NCI-H2029 (cell line): ENCODE measurements at places on chromosomes 3 and 15.

GRCh38 chr3:177126015-177126773 lies 71.1 kb downstream of the TBL1XR1 start:
- DNase-seq, result no peak

DNA sequence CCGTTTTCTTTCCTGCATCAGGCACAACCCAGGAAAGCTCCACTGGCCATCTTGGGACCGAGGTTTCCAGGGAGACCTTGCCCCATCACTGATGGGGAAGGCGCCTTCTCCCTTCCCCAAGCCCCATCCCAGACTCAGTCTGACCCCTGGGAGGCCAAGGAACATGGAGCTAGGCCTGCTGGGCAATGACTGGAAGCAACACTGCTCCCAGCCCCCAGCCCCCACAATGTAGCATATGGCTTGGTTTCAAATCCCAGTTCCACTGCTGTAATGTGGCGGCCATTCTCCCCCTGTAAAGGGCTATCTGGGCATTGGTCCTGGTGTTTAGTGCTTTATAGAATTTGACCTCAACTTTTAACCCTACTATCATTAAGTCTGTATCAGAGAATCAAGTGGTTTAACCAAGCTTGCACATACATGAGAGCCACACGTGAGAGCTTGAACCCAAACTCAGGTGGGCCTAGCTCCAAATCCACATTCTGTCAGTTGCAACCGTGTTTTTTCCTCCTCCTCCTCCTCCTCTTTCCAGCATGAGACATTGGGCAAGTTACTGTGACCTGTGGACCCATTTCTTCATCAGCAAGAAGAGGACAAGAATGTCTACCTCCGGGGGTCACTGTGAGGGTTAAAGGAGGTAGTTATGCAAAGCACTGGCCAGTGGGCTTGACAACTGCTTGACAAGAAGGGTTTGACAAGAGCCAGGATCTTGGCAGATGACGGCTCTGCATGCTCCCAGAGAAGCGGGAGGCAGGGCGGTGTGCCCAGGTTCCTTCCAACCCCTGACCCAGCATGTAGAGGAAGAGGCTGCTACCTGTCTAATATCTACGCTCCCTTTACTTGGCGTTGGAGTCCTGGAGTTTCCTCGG lies 37.4 kb downstream of the KLHL25 start:
- DNase-seq, result no peak

- no peak for DNase-seq
Measured at GRCh38 chr15:49863431-49864224, 242.8 kb downstream of the DTWD1 start.

GRCh38 chr3:136249091-136249490 lies 1.0 kb upstream of the PCCB start:
- DNase-seq, result no peak

GRCh38 chr3:73609655-73610054 lies 15.1 kb downstream of the PDZRN3 start:
- DNase-seq, result no peak

DNA sequence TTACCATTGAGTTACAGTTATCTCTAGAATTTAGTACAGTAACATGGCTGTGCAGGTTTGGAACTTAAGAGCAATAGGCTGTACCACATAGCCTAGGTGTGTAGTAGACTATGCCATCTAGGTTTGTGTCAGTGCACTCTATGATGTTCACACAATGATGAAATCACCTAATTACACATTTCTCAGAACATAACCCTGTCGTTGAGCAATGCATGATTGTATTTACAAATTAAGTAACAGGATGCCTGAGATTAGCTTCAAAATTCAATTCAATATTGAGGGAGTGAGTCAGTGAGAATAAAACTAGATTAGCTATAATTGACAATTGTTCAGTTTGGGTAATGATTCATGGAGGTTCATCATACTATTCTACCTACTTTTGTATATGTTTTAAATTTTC lies 633.8 kb downstream of the IGSF11 start:
- DNase-seq, result no peak

DNA sequence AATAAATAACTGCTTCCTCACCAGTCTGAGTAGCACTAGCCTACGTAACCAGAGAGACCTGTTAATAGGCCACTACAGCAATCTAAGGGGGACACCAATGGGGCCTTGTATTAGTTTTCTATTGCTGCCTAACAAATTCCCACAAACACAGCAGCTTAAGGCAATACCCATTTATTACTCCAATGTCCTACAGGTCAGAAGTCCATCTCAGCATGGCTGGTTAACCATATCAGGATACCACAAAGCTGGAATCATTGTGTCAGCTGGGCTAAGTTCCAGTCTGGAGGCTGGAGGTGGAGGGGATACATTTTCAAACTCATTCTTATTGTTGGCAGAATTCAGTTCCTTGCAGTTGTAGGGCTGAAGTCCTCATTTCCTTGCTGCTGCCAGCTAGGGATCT lies 331.9 kb downstream of the ULK4 start:
- DNase-seq, result no peak

DNA sequence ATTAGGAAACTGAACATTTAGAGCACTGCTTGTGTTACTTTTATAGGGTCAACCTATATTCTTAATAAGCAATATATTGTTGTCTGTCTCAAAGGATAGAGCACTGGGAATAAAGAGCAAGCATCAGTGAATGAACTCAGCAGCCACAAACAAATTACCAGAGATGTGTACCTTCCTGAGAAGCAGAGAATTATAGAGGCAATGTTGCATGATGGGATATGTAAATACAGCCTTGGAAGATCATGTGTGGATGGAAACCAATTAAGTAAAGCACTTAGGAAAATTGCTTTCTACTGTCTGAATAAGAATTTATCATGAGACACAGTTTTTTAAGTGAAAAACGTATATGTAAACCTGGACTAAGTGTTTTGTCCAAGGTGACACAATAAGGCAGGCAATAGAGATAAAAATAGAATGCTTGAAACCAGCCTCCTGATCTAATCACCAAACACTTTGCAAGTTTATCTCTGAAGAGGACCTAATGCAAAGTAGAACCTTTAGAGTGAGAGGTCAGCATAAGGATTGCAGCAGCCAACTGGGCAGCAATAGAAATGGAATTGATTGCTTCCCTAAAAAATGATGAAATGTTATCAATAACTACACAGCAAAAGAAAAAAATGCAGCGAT lies 848.0 kb downstream of the TUSC7 start:
- no peak for DNase-seq

- DNase-seq, result peak; percentile 30
Measured at GRCh38 chr15:63439536-63440264, 58.1 kb upstream of the CA12 start.

GRCh38 chr3:117687096-117687495 lies 977.5 kb downstream of the TUSC7 start:
- DNase-seq, result no peak

- no peak for DNase-seq
Measured at GRCh38 chr15:33720952-33721351, 247.3 kb upstream of the CHRM5 start.

DNA sequence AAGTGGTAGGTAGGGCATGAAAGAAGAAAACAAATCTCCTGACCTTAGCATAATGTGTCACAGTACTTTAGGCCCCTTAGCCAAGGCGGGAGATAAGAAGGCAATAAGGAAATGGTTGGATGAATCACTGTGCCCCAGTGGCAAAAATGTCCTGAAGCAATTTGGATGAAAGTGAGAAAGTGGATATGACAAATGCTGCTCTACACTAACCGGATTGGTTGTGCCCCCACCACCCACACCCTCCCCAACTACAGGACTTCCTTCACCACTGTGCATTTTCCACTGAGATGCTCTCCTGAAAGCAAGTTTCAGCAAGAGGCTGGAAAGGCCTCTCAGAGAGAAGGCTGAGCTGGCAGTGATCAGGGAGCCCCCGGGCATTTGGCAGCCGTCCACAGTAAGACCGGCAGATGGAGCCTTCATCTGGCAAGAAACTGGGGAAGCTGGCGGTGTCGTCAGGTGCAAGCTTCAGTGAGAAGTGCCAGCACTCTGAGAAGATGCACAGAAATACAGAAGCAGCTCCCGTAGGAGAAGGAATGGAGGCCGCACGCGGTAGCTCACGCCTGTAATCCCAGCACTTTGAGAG lies 63.8 kb downstream of the ATP1B3 start:
- peak; percentile 51 for DNase-seq

DNA sequence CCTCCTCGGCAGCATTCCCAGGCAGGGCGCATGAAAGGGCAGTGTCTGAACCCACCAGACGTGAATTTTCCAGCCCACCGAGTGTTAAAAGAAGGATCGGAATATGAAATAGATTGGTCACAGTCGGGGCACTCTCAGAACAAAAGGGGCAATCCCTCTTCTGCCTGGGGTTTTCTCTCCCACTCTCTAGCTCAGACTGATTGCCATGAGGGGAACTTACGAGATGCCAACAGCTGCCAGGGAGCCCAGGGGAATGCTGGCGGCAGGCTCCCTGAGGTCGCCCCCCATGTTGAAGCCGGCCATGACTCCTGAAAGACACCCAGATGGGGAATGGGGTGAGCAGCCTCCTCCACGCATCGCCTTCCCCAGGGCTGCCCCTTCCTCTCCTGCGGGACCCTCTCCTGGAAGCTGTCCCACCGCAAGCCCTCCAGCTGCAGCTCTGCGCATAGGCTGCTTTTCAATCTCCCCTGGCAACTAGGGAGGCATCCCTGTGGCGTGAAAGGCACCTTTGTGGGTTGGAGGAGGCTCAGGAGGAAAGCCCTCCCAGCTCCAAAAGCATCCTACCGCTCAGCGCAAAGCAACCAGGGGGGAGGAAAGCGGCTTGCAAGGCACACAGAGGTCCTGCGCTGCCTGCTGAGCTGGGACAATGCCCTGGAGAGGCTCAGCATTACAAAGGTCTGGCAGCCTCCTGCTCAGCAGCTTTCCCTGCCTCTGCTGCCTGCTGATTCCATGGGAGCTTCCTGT lies 64.8 kb upstream of the HEG1 start:
- no peak for DNase-seq

DNA sequence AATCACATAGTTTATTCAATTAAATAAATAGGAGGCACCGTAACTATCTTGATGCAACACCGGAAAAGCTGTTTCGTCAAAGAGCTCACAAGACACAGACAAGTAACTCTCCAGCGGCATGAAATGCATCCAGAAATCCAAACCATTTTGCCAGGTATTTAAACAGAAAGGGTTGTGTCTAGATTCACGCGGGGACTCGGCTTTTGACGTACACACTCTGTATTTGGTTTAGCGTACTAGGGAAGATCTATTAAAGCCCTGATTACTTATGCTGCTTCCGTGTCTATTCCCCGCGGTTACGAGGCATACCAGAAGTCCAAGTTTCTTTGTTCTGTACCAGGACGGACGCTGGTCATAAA lies 718 bp downstream of the BNIP2 start:
- DNase-seq, result no peak

GRCh38 chr3:170511371-170511770 lies 74.5 kb downstream of the SLC7A14 start:
- DNase-seq, result peak; percentile 30

- DNase-seq, result no peak
Measured at GRCh38 chr3:23594894-23595670, 210.7 kb upstream of the UBE2E1 start.

DNA sequence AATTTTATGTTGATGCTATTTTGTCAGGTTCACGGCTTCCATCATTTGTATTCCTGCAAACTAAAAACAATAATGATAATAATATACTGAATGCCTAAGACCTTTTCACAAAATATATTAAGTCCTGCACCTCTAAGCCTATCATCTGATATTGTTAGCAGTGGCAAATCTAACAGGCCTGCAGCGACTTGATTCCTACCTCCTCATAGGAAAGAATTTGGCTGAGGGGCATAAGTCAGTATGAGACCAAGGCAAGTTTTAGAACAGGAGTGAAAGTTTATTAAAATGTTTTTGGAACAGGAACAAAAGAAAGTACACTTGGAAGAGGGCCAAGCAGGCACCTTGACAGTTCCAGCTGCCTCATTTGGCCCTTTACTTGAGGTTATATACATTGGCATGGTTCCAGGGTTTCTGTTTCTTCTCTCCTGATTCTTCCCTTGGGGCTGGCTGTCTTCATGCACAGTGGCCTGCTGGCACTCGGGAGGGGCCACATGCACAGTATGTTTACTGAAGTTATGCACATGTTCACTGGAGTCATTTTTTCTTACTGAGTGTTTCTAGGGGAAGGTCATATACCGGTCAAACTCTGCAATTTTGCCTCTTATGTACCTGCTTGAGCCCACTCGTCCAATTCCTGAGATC lies 418.1 kb downstream of the EPHA6 start:
- DNase-seq, result peak; percentile 41

- no peak for DNase-seq
Measured at GRCh38 chr3:168951884-168952283, 711.6 kb downstream of the MECOM start.

GRCh38 chr15:90463381-90463780 lies 66.3 kb upstream of the CRTC3 start:
- DNase-seq, result no peak

DNA sequence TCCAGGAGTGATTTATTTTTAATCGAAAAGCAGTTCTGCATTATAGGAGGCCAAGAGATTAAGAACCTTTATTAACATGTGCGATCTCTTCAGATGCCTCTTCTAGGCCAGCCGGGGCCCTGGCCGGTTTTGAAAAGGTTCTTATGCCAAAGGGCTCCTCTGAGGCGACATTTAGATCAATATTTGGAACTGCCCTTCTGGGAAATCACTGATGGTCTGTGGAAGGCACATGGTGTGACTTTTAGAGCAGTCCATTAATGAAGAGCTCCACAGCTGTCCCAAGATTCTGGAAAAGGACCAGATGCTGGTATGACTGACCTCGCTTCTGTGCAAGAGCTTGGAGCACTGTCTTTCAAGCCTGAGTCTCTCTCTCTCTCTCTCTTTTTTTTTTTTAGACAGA lies 19.7 kb downstream of the MGLL start:
- no peak for DNase-seq

GRCh38 chr15:69980341-69981059 lies 117.2 kb downstream of the TLE3 start:
- DNase-seq, result no peak

DNA sequence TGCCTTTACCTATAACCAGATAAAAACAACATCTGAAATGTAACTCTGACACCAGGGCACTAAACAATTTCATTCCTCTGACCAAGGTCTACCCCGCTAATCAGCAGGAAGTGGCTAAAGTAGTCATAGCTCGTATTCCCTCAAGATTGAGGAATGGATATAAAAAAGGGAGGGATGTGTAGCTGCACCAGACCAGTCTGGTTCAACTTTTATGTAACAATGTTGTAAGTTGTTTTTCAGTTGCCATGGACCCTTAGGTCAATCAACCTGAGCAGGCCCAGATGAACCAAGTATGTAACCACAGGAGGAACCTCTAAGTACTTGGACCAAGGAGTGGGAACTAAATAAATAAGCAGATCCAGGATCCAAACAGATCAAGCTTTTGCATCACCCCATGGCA lies 28.4 kb upstream of the IFT57 start:
- no peak for DNase-seq

- DNase-seq, result no peak
Measured at GRCh38 chr3:175484666-175485065, 625.5 kb downstream of the NAALADL2 start.

DNA sequence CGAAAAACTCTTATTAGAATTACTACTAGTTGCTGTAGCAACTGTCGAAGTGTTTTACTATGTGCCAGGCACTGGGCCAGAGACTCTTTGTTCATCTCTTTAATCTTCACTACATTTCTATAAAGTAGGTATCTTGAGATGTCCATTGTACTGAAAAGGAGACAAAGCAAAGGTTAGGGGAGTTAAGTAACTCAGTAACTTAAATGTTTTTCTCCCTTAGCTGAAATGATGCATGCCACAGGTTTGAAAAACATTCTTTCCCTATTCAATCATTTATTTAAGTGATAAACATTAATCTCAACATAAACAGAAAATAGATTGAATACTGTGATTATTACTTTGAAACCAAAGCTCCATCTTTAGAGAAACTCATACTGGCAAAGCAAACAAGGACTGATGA lies 776.2 kb downstream of the FHIT start:
- no peak for DNase-seq
